ENCODE measurements at places on chromosomes 16 and 17.

- peak; percentile 72 for DNase-seq
Measured at GRCh38 chr17:78789663-78790181, 7.6 kb upstream of the CYTH1 start.

DNA sequence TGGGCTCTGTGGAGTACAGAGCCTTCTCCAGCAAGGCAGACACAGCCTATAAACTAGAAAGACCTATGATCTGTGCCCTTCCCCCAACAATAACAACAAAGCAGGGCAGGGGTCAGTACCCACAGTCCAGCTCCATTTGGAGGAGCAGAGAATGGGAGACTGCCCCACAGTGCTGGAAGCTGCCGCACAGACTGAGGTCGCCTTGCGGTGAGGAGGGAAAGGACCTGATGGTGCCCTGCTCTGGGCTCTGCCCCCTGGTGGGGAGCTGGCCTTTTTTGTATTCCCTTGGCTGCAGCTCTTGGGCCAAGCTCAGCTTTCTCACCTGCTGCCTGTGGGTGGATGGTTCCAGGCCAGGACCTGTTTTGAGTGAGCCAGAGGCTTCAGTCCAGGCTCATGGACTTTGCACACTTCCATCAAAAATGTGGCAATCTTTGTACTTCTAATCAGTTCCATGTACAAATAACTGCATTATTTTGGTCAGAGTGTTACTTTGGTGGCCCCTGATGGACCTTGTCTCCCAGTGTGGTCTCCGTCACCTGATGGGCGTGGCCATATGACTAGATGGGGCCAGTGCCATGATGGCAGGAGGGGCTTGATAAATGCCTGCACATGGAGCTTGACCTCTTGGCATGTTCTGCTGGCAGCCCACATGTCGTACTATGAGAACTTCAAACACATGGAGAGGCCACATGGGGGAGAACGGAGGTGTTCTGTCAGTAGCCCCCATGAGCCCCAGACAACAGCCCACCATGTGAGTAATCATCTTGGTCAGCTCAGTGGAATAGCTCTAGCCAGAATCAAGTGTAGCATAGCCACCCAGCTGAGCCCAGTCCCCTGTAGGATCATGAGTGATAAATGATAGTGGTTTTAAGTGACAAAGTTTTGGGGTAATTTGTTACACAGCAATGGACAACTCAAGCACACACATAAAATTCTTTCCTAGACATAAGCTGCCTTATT lies 24.2 kb downstream of the B9D1 start:
- DNase-seq, result peak; percentile 64

GRCh38 chr16:10895053-10895946 lies 18.3 kb downstream of the CIITA start:
- DNase-seq, result peak; percentile 23

DNA sequence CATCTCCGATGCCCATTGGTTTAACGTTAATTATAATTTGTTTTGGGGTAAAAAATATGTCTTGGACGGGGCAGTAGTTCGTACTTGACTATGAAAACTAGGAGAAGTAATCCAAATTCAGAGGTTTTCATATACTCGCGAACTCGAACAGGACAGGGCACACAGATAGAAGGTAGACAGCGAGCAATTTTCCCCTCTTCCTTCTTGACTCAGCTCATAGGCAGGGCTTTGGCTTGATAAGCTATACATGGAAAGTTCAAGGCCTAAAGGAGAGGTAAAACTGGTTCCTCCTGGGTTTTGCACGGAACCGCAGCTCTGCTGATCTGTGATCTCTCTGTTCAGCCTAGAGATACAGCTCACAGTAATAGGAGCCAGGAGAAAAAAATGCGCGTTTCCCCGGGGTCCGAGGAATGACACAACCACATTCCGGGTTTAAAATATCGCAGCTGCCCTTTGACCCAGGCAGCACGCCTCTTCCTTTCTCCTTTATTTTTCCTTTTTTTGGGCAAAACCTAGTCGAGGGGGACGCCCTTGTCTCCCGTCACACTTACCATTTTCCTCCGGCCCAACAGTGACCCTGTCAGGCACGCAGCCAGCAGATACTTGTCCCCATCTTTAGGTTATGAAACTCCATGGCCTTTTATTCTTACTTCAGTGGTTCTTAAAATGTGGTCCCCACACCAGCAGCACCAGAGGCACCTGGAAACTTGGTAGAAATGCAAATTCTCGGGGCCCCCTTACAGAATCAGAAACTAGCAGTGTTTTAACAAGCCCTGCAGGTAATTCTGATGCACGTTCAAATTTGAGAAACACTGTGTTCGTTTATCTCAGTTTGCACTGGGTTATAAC lies 1.7 kb upstream of the LASP1 start:
- no peak for DNase-seq

- peak; percentile 40 for DNase-seq
Measured at GRCh38 chr17:63696381-63696961, 3.5 kb downstream of the LIMD2 start.

DNA sequence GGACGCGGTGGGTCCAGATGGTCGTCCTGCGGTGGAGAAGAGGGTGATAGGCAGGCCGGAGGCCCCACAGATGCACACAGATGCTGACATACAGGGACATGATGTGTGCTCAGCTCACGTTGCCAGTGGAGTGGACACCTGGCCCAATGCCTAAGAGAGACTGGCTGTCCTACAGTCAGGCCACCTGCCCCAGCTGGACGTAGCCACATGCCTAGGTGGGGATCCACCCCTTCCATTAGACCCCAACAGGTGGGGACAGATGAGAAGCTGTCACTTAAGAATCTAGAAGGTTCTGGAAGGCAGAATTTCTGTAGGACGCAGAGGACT lies 117.6 kb upstream of the ZNF750 start:
- DNase-seq, result no peak

DNA sequence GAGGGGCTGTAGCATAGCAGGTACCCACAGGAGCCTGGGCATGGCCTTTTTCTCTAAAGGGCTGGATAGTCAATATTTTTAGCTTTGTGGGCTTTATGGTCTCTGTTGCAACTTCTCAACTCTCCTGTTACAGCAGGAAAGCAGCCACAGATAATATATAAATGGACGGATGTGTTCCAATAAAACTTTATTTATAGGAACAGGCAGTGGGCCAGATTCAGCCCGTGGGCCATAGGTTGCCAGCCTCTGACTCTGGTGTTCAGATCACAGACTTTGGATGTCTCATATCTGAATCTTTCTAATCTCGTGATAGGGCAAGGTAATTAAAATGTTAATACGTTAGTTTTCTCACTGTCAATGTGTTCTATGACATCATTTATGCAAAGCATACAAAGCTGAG lies 136.4 kb downstream of the WWOX start:
- DNase-seq, result no peak

GRCh38 chr17:74431568-74432423 lies at the start of gene GPRC5C:
Gene GPRC5C (plus strand): TSS chr17:74432088. CDS start chr17:74439777, 7,689 bp downstream.
- peak; percentile 35 for DNase-seq

DNA sequence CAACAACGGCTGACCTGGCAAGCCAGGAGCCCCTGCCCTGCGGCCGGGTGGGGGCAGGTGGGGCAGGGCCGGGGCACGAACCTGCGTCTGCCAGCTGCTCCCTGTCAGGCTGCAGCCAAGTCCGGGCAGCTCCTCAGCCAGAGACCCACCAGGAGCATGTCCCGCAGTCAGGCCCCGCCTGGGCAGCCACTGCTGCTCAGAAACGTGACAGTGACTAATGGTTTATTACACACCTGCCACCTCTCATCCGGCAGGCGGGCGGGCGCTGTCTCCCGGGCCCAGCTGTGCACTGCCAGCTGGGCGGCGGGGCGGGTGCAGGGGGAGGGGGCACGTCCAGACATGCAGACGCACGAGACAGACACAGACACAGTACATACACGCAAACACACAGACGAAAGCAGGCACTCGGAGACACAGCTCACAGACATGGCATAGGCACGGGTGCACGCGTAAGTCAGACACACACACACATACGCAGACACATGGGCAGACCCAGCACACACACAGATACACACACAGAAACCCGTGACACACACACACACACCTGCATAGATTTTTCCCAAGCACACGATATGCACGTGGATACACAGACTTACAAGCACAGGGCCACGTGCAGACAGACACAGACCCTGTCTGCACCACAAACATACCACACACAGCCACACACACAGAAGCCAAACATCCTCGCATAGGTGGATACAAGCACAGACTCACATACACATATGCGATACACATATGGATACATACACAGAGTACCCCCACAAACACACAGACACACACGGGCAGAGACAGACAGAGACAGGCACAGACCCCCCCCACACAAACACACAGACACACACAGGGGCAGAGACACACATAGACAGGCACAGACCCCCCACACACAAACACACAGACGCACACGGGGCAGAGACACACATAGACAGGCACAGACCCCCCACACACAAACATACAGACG lies 248.3 kb upstream of the CIBAR2 start:
- DNase-seq, result no peak

DNA sequence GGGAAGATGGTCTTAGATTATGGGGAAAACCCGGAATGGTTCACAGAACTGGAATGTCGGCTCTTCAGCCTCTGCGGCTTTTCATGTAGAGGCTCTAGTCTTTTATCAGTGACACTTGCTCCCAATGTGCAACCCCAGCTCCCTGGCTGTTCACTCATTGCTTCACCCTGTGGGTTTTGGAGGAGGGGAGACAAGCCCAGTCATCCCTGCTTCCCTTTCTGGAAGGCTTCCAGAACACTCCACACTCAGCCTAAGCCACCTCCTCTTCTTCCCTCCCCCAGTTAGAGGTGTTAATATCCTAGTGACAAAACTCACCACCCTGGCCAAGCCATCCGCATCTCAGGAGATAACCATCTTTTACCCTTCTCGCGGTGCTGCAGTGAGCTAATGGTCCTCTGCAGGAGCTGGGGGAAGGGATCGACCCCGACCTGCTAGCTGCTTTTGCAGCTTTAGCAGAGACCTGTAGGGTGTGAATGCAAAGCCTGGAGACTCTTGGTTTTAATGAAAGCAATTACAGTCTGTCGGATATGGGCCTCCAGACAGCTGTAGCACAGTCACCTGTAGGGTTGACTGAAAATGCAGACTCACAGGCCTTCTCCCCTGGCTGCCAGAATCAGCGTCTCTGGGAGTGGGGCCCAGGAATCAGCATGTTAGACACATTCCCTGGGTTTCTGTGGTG lies 24.3 kb upstream of the LASP1NB start:
- DNase-seq, result no peak

DNA sequence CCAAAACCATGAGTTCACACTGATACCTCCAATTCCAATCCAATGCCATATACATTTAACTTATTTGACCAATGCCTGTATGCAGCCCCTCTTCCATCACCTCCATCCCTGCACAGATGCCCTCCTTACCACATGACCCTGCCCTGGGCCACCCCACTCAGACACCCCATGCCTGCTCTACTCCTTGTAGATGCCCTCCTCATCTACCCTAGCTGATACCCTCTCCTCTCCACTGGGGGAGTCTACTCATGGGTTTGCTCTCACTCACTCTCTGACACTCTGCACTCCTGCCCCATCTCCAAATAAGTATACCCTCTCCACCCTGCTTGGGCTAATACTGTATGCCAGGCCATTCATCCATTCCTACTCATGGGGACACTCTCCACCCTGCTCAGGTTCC lies 16.0 kb upstream of the CMTM4 start:
- DNase-seq, result no peak

DNA sequence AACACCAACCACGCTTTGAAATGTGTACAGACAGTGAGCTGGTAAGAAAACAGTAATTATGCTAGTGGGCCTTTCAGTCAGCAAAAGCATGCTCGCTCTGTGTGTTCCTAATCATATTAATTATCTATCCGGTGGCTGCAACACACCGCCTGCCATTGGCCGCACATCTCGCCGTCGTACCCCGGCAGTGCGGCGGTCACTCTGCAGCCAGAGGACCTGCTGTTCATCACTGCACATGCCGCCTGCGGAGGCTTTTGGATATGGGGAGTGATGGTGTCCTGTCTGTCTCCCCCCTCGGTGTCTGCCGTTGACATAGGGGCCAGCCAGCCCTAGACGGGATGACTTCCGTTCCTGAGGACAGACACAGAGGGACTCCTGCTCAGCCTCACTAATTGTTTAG lies 68.5 kb downstream of the RPA1 start:
- no peak for DNase-seq

DNA sequence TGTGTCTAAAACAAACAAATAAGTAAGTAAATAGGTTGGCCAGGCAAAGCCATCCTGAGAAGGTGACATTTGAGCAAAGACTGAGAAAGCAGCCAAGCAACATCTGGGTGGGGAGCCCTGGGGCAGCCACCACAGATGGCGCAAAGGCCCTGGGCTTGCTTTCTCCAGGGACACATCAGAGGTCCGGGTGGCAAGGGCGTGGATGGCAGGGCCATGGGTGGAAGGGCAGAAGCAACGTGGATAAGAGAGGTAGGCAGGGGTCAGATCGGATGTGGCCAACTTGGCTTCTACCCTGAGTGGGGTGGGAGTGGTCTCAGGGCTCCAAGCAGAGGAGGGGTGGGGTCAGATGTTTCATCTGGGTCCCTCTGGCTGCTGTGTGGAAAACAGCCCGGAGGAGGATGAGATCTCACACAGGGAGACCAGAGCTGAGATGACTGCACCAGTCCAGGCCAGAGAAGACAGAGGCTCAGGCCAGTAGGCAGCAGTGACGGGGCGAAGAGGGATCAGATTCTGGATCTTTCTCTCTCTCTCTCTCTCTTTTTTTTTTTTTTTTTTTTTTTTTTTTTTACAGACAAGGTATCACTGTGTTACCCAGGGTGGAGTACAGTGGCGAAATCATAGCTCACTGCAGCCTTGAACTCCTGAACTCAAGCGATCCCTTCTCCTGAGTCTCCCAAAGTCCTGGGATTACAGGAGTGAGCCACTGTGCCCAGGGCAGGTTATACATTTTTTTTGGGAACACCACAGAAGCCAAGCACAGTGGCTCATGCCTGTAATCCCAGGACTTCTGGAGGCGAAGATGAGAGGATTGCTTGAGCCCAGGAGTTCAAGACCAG lies 6.1 kb upstream of the SPN start:
- no peak for DNase-seq

GRCh38 chr17:80992077-80992947 lies 671 bp downstream of the CHMP6 start:
- DNase-seq, result no peak

GRCh38 chr17:58680038-58680369 lies 11.8 kb downstream of the TEX14 start:
- no peak for DNase-seq

GRCh38 chr16:29111421-29111820 lies 126.6 kb downstream of the LAT start:
- no peak for DNase-seq

- DNase-seq, result no peak
Measured at GRCh38 chr17:17782523-17783115, 54.2 kb downstream of the SREBF1 start.

GRCh38 chr16:31186176-31186575 lies 6.2 kb downstream of the FUS start:
- no peak for DNase-seq

- DNase-seq, result no peak
Measured at GRCh38 chr17:5832886-5833285, 237.3 kb upstream of the WSCD1 start.

- DNase-seq, result no peak
Measured at GRCh38 chr17:26774291-26775218, 519.4 kb upstream of the WSB1 start.

DNA sequence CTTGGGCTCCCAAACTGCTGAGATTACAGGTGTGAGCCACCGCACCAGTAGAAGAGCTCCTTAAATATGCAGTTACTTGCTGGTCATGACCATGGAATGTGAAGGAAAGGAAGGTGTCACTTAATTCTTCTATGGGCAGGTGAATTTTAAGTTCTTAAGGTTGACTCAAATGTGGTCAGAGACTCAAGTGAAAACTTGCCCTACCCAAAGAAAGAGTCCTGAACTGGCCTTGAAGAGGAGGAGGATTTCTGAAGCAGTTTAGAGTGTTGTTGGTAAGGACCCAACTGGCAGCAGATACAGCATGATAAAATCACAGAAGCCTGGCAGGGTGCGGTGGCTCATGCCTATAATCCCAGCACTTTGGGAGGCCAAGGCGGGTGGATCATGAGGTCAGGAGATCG lies 29.4 kb downstream of the CHD9 start:
- DNase-seq, result no peak
